ENCODE measurements at places on chromosomes 2 and 18.

DNA sequence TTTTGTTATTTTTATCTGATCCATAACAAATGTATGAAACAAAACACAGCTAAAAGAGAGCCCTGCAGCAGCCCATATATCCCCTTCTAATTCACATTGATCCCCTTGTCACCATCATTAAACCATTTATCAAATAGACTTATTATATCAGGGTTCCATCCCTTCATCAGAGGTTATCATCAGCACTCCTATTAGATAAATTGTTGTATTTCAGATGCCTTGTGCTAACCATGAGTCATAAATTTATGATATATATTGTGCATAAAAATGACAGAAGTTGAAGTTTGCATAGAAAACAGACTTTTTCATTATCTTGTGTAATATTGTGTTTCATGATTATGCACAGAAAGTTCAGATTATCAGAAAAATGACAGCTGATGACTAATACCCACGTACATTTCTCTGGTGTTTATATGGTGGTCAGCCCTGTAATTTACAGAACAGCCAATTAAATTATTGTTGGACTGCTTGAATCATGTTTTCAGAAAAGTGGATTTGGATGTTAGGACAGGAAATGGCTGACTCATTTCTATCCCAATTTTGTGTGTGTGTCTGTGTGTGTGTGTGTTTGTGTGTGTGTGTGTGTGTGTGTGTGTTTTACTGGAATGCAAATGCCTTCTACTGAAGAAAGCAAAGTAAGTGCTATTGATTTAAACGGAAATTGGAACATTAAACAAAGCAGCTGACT is 80.9 kb downstream of the PPP1R1C start:
- no peak for DNase-seq

DNA sequence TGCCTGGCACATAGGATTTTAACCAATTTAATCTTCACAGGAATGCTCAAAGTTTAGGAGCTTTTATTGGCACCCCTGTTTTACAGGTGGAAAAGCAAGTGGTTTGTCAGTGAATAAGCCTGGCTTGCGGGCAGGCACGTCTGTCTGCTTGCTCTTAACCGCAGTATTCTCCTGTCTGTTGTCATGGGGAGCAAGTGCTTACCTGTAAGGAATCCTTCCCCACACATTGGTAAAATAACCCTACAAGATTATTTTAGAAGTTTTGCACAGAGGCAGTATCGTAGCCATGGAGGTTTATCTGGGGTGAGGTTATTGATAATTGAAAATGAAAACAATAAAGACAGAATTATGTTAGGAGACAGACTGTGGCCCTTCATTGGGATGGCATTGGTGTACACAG is 174.9 kb downstream of the AGAP1 start:
- no peak for DNase-seq

- no peak for DNase-seq
These were observed 342.4 kb downstream of the INSIG2 start for GRCh38 chr2:118430510-118431164.

GRCh38 chr2:65788556-65788955 is 356.2 kb upstream of the SPRED2 start:
- no peak for DNase-seq

DNA sequence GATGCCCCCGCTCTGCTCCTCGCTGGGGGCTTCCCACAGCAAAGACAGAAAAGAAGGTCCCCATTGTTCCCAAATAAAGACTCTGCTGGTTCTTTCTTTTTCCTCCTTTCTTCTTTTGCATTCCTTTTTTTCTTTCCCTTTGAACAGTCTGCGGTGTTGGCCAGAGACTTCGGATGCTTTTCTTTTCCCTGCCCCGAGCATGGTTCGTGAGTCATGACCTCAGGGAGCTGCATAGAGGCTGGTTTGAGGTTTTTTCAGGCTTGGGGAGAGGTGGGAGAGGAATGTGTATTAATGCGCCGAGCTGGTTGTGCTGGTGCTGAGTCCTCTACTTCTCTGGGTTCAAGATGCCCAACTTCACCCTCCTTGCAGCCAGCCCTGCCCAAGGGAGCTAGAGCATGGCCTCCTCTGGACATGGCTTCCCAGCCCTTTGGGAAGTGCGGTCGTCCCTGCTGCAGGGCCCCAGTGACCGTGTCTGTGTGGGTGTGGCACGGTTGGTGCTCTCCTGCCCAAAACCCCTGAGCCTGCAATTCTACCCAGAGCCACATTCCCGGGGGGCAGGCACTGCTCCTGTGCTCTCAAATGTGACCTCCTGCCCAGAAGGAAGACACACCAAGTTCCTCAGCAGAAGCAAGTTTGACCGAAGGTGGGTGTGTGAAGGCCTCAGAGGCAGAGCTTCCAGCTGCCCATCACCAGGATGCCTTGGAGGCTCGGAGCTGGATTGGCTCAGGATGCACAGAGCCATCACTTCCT is 9.0 kb upstream of the ARHGEF4 start:
- DNase-seq = no peak

DNA sequence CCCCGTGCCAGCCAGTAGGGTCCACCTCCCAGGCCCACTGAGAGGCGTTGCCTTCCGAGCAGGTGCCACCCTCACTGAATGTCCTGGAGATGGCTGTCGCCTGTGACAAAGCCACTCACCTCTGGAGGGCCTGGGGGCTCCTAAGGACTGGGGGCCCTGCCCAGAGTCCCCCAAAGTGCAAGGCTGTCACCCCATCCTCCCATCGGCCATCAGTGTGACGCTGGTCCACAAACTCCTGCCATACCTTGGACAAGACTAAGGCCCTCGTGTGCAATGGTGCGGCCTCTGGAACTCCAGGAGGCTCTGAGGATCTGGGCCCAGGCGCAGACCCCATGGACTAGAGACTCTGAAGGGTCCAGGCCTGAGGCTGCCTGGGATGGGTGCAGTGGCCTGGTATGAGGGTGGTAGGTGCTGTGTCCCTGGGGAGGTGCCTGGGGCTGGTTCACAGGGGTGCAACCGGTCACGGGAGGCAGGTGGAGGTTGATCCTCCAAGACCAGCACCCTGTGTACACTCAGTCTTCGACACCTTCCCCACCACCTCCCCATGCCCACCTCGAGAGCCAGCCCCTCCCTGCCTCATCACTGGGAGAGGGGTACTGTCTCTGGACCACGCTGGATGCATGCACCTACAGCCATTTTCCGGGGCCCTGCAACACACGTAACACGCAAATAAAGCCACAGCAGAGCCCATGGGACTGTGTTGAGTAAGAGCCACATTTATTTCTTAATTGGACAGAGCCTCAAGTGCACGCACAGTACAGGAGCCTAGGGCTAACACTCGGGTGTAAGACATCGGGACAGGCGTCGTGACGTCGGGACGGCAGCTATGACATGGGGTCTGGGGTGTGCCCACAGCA is 21.6 kb downstream of the AQP12A start:
- no peak for DNase-seq

- no peak for DNase-seq
These were observed 175.8 kb downstream of the ACTR3 start for GRCh38 chr2:114065731-114066130.

- DNase-seq = no peak
These were observed 72.2 kb downstream of the HDAC4 start for GRCh38 chr2:239328351-239329191.

GRCh38 chr2:151350579-151351195 is 6.7 kb upstream of the TNFAIP6 start:
- no peak for DNase-seq

DNA sequence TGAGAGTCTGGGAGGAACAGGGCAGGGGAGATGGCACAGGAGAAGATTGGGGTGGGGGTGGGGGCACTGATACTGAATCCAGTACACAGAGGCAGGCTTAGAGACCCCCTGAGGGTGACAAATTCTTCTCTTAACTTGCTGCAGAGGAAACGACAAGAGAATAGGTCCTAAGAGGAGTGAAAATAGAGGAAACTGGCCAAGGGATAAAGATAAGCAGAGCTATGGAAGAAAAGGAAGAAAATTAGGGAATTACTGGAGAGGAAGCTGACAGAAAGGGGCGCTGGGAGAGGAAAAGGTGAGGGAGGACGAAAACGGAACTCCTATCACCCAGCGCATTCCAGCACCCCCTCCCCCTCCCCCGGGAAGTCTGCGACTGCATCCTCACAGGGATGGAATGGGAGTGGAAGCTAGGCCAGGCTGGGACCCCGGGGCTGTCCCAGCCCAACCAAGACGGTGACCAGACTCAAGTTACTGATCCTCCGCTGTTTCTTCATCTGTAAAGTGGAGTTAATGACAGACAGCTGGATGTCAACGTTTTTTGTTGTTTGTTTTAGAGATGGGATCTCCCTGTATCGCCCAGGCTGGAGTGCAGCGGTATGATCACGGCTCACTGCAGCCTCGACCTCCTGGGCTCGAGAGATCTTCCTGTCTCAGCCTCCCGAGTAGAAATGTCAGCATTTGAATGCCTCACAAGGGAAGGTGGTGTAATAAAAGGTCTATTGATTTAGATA is 2.6 kb upstream of the EMX1 start:
- DNase-seq = no peak
